ENCODE measurements at places on chromosomes 6 and 20.

DNA sequence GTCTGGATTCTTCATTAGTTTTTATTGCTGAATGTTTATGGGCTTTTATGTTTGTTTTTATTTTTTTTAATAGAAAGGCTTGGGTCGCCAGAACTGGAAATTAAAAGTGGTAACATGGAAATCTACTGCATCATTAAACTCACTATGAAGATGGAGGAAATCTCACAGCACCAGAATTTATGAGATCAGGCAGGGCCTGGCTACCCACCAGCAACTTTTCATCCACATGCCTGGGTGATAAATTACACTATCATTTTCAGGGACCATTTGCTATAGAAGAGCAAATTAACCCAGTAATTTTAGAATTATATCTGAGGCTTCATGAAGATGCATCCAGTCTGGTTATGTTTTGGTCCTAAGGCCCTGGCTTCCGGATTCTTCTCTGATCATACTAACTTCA lies 57.8 kb upstream of the PLCB4 start:
- DNase-seq, result no peak

- DNase-seq, result no peak
Observed at GRCh38 chr20:38270869-38271605, 10.5 kb upstream of the KIAA1755 start.

DNA sequence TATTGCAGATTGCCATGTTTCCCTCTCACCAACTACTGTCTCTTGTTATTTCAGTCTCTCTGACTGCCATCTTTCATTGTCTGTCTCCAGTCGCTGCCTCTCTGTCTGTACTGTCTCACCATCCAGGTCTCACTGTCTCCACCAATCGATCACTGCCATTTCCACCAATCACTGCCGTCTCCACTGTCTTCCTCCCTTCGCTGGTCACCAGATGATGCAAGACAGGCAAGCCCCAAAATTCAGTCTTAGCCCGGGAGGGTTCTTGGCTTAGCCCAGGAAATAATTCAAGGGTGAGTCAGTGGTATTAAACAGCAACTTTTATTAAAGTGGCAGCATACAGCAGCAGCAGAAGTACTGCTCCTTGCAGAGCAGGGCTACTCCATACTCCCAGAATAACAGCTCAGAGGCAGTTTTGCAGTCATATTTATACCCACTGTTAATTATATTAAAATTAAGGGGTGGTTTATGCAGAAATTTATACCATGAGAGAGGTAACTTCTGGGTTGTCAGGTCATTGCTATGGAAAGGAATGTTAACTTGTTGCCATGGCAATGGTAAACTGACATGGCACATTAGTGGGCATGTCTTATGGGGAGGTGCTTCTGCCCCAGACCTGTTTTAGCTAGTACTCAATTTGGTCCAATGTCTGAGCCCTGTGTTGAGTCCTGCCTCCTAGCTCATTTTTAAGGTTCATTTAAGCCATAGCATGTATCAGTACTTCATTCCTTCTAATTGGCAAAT lies 23.0 kb upstream of the ECHDC1 start:
- DNase-seq, result no peak

- no peak for DNase-seq
Observed at GRCh38 chr6:81999826-82000225, 247.3 kb upstream of the TENT5A start.

DNA sequence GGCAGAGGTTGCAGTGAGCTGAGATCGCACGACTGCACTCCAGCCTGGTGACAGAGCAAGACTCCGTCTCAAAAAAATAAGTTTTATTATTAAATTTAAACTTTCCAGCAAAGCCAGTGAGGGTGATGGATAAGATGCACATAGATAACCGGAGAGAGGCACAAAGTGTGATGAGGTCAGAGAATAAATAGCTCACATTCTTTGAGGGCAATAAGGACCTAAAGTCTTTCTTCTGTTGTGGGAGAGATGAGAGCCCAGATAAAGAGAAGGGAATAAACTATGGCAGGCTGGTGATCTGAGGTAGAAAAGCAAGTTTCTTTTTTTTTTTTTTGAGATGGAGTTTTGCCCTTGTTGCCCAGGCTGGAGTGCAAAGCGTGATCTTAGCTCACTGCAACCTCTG lies 20.6 kb upstream of the EZR start:
- DNase-seq, result no peak

All from SK-N-DZ (cell line).